ENCODE measurements at places on chromosomes 6 and 20.

- no peak for DNase-seq
Measured at GRCh38 chr6:37822851-37823682, 3.5 kb downstream of the ZFAND3 start.

- no peak for DNase-seq
Measured at GRCh38 chr6:130970839-130971410, 92.1 kb downstream of the EPB41L2 start.

DNA sequence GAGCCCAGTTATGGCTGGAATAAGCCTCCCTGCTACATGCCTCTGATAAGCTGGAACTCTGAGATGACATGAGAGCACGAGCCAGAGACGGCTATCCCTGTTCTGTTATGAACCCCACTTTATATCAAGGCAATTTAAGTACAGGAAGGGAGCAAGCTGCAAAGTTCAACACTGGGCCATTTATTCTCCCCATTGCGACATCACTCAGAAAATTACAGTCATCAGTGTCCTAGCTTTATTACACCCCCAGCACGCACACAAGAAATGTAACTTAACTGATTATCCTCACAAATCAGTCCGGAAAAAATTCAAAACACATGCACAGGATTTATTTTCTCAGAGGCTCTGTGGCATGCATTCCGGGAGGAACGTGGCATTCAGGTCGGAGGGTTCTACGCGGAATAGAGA is 125.3 kb upstream of the SLC2A12 start:
- DNase-seq, result no peak

- no peak for DNase-seq
Measured at GRCh38 chr20:6663104-6663503, 104.4 kb upstream of the BMP2 start.

DNA sequence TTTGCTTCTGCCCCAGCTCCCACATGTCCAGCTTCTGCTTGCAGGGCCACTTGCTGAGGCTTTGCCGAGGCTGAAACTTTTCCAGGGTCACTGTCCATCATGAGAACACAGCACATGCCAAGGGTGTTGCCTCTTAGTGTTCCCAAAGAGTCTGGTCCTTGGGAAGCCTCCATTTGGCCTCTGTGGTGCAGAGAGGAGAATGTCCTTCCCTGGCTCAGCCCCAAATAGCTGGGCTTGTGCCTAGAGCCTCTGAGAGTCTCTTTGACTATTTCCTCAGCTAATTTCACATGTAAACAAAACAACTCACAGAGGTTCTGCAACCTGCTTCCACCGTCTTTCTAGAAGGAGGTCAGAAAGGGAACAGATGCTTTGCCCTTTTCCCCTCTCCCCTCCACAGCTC is 40.4 kb upstream of the RAB23 start:
- DNase-seq, result no peak

DNA sequence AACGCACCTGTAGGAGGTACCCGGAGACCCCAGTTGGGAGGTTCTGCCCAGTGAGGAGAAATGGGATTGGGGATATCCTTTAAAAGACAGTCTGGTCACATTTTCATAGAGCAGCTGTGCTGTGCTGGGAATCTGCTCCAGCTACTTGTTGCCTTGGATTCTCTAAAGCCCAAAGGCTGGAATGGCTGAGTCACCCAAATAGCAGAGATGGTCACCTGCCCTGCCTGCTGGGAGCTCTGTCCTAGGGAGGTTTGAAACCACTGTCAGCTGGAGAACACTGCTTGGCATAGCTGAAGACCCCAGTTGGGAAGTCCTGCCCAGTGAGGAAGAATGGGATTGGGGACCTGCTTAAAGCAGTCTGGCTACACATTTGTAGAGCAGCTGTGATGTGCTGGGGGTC is 34.8 kb upstream of the TFB1M start:
- no peak for DNase-seq

DNA sequence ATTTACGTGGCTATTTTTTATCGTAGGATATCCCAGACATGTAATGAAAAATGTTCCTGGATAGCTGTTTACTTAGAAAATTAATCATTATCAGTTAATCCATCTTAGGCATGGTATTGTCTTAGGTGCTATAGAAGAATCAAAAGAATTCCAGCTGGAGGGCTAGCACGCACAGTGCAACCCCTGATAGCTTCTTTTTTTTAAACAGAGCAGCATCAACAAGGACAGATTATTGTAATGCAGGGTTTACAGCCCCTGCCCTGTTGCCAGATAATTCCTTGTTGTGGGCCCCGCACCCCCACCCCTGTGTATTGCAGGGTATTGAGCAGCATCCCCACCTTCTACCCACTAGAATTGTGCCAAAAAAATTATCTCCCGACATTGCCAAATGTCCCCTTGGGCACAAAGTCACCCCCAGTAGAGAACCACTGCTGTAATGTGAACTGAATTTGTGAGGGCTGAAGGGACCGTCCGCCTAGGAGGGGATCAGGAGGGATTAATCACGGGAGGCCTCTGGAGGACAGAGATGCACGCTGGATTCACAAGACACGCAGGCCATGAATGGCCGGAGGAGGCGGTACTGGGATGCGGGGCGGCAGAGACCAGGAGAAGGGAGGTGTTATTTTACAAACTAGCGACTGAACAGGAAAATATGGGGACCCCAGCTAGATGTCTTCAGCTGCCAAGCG is 174.6 kb downstream of the ZDHHC14 start:
- no peak for DNase-seq

DNA sequence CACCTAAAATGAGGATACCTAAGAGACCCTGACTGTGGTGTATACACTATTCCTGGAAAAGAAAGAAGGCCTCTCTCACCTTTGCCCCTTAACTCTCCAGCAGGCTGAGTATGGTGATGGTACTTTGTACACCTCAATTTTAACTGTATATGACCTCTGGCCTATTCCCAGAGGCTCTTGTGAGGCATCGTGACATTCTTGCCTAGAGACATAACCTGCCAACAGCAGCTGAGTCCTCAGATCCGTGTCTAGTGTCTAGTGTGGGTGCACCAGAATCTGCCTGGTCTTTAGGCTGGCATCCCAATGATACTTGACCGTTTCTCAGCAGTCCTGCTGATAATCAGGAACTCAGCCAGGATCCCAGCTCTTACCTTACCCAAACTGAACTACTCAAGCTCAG is 20.0 kb downstream of the TP53INP2 start:
- DNase-seq, result no peak

DNA sequence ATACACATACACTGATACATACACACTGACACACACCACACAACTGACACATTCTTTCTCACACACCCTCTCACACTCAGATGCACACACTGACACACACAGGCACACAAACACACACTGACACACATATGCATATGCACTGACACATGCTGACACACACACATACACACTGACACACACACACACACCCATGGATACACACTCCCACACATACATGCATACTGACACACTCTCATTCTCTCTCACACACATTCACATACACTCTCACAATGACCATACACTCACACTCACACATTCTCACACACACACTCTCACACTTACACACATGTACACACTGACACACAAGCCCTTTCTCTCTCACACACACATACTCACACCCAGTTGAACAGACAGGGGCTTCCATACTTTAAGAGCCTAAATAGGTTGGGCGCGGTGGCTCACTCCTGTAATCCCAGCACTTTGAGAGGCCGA is 236.4 kb downstream of the LRFN2 start:
- DNase-seq, result no peak

- DNase-seq, result no peak
Measured at GRCh38 chr20:41534170-41534569, 84.0 kb downstream of the CHD6 start.

DNA sequence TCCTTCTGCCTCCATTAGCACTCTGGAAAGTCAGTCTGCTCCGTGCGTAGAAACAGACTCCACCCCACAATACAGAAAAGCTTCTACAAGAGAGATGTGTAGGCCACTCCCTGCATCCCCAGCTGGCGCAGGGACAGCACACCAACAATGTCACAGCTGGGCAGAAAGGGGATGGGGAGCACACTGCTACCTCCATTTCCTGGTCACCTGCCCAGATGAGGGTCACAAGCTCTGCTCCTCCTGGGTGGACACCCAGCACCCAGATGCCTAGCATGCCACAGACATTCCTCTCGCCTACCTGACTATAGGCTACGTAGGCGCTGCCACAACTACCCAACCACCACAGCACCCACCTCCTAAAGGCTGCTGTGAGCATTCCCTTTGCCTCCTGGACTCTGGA is 12.2 kb downstream of the BEND3 start:
- no peak for DNase-seq

- no peak for DNase-seq
Measured at GRCh38 chr6:33834401-33835392, 30.9 kb upstream of the MLN start.

DNA sequence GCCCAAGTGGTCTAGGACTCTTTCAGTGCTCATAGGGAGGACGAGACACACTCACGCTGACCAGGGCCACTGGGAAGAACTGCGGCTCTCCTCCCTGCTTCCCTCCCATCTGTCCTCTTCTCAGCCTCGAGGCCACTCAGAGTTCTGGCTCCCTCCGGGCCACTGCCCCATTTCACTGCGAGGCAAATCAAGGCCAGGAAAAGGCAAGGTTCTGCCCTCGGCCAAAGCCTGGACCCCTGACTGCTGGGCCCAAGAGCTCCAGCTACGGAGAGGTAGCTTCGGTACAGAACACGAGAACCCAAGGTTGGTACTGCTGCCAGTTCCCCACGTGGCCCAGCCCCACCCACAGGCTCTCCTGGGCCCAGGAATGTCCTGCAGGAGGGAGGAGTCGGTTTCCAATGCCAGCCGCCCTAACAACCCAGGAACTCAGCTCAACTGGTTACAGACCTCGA is 14.7 kb downstream of the PI16 start:
- DNase-seq, result no peak

GRCh38 chr6:140921366-140922226 is 1211.1 kb upstream of the GJE1 start:
- DNase-seq, result peak; percentile 45

GRCh38 chr6:7373739-7374138 is 15.8 kb downstream of the CAGE1 start:
- DNase-seq, result no peak

GRCh38 chr20:36569847-36570429 is 3.5 kb upstream of the TGIF2 start:
- DNase-seq, result no peak

GRCh38 chr20:6635034-6635736 is 132.3 kb upstream of the BMP2 start:
- no peak for DNase-seq

DNA sequence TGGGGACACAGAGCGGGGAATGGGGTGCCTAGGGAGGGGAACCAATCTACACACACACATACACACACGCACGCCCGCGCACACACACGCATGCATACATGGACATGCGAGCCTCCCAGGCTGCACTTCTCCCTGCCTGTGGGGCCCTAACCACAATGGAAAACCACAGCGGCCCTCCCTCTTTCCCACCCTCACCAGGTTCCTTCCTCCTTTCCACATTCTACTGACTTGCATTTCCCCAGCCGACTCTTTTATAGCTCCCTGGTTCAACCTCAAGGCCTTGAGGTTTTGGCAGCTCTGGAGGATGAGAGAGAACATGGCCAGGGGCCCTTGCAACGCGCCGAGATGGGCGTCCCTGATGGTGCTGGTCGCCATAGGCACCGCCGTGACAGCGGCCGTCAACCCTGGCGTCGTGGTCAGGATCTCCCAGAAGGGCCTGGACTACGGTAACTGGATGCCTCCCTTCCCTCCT is at the start of gene BPI:
Gene BPI (plus strand): TSS at position 249 of the 472 bp plus-strand sequence. CDS start 68 bp downstream, at position 317.
- DNase-seq, result no peak

- no peak for DNase-seq
Measured at GRCh38 chr6:73511796-73512195, 9.0 kb downstream of the EEF1A1 start.

- DNase-seq, result no peak
Measured at GRCh38 chr6:1244941-1245340, 67.0 kb upstream of the FOXQ1 start.

DNA sequence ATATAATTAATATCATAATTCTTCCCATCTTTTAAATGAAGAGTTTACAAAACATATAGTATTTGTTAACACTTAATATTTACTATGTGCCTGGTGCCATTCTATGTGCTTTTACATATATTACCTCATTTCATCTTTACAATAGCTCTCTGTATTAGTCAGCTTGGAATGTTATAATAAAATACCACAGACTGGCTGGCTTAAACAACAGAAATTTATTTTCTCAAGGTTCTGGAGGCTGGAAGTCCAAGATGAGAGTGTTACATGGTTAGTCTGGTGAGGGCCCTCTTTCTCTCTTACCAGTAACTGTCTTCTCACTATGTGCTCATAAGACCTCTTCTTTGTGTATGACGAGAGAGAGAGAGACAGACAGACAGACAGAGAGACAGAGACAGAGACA is 110.2 kb downstream of the NKAIN2 start:
- no peak for DNase-seq

- DNase-seq, result peak; percentile 9
Measured at GRCh38 chr6:117600008-117600743, 2.1 kb downstream of the GOPC start.

GRCh38 chr20:9321007-9321406 is 193.4 kb upstream of the LAMP5 start:
- no peak for DNase-seq

DNA sequence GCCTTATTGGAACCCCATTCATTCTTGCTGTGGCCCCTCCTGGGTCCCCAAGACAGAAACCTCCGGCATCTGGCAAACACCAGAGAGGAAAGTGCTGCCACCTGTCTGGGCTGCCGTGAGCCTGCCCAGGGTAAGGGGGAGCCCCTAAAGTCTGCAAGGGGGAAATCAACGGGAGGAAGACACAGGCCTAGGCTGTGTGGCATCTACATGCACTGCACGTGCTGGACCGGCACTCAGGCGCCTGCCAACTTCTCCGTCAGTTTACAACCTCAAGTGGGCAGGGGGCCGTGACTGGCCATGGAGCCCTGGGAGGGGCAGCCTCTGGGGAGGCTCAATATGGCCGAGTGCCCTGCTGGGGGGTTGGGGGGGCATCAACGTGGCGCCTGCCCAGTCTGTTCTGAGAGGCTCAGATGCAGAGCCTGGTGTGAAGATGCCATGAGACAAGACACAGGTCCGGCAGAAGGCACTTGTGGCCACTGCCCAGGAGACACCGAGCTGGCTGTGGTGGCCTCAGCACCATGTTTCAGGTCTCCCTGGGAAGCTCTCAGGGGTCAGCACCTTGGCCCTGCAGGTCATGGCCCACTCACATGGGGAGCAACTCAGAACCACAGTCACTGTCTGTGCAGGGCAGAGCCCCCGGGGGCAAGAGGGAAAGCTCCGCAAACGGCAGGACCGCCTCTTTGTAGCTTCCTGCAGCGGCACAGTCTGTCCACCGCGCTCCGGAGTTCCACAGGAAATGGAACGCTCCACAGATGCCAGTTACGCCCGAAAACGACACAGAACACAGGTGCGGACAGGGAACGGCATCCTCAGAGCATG is 8.4 kb downstream of the UCKL1 start:
- DNase-seq, result peak; percentile 53

- no peak for DNase-seq
Measured at GRCh38 chr6:157811476-157812173, 11.4 kb upstream of the SNX9 start.

- DNase-seq, result no peak
Measured at GRCh38 chr6:134426623-134427022, 108.7 kb upstream of the SGK1 start.

- DNase-seq, result no peak
Measured at GRCh38 chr6:14068133-14068532, 49.4 kb upstream of the CD83 start.

- no peak for DNase-seq
Measured at GRCh38 chr6:5279891-5280338, 18.6 kb downstream of the FARS2 start.

Data from NCI-H2171 treated with DMSO at 0.1 percent for 48 hours (cell line).